HT1080 (cell line): ENCODE measurements at places on chromosomes 7 and 10.

- DNase-seq = no peak
Measured at GRCh38 chr7:36260481-36260880, 107.4 kb downstream of the EEPD1 start.

DNA sequence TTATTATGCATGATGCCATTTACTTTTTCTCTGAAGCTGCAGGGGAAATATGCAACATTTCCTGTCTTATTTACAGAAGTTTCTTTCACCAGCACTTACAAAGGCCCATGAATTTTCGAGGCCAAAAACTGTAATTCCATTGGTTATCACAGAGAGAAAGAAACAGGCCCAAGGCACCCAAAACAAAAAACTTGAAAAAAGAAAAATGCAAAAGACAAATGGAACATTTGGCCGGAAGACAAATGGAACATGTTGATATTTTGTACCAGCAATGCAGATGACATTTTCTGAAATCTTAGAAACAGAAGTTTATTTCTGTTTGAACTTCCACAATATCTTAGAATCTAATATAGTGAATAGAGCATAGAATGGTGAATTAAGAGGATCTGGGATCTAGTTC, 56.3 kb upstream of the PNLIP start:
- DNase-seq = no peak

- DNase-seq = peak; percentile 95
Measured at GRCh38 chr7:142808802-142809583, 38.2 kb downstream of the PRSS2 start.

GRCh38 chr10:3951993-3952392, 167.0 kb upstream of the KLF6 start:
- no peak for DNase-seq

- DNase-seq = no peak
Measured at GRCh38 chr10:30531751-30532530, 97.6 kb downstream of the LYZL2 start.

- DNase-seq = peak; percentile 99
Measured at GRCh38 chr7:151754142-151754590, 122.7 kb downstream of the PRKAG2 start.

- DNase-seq = no peak
Measured at GRCh38 chr10:62599161-62599560, 205.4 kb upstream of the ADO start.

DNA sequence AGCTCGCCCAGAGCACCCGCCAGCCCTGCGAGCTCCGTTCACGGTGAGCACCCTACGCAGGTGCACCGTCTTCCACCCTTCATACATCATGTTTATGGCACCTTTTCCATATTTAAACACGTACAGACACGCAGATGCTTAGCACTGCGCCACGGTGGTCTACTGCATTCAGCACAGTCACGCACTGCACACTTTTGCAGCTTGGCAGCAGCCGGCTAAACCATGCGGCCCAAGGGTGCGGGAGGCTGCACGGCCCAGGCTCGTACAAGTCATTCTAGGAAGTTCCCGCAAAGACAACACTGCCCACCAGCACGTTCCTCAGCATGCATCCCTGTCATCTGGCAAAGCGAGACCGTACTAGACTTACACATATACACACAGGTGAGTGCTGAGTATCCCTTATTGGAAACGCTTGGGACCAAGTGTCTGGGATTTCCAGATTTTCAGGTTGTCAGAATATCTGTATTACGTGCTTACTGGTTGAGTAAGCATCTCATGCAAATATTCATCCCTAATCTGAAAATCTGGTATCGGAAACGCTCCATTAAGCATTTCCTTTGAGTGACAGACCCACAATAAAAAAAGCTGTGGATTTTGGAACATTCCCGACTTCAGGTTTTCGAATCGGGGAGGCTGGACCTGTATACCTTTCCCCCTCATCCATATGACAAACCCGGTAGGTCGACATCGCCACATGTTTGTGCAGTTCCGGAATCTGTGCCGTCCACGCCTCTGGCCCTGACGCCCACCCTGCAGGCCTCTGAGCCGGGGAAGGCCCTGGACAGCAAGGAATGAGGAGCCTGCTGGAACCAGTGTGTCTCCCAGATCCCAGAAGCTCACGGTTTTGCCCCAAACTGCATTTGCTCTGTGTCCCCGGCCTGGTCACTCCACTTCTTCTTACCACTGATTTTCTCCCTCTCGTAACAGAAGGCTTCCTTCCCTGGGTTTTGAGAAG, 222.2 kb downstream of the ELFN1 start:
- no peak for DNase-seq

- DNase-seq = no peak
Measured at GRCh38 chr10:115566867-115567266, 473.7 kb downstream of the ATRNL1 start.

DNA sequence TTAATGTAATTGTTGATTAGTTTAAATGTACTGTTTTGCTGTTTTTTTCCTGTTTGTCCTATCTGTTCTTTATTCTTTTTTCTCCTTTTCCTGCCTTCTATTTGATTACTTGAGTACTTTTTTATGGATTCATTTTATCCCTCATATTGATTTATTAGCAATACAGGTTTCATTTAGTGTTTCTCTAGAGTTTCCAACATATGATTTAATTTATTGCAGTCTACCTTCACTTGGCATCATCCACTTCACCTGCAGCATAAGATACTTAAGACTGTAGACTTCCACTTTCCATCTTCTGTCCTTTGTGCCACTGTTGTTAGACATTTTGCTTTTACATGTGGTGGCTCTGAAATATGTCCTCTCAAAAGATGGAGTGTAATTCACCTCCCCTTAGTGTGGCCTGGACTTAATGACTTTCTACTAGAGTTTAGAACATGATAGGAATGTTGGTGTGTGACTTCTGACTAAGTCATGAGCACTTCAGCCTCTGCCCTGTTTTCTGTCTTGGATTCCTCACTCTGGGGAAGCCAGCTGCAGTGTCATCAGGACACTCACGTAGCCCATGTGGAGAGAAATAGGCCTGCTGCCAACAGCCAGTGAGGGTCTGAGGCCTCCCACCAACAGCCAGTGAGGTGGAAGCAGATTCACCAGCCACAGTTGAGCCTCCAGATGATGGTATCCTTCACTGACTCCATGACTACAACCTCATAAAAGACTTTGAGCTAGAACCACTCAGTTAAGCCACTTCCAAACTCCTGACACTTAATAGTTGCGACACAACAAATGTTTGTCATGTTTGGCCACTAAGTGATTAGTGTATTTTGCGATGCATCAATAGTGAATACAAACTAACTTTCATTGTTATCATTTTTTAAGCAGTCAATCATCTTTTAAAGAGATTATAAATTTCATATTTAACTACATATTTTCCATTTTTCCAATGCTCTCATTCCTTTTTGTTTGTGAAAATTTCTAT, 643.5 kb upstream of the DPP6 start:
- DNase-seq = no peak

DNA sequence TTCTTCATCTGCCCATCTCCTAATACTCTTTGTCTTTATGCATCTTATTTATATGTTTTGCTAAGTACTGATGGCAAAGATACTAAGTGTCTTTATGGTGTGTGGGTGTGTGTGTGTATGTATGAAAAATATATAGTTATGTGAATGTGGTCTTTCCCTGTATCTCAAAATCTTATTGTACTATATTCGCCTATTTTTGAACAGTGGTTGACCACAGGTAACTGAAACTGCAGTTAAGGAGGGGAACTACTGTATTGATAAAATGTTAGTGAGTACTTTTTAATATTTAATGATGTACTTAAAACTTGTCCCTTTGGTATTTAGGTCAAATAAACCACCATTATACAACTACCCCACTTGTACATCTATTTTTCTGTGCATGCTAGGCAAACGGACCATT, 85.9 kb downstream of the ADD3 start:
- no peak for DNase-seq

GRCh38 chr7:147199868-147200267, 1083.3 kb downstream of the CNTNAP2 start:
- no peak for DNase-seq

DNA sequence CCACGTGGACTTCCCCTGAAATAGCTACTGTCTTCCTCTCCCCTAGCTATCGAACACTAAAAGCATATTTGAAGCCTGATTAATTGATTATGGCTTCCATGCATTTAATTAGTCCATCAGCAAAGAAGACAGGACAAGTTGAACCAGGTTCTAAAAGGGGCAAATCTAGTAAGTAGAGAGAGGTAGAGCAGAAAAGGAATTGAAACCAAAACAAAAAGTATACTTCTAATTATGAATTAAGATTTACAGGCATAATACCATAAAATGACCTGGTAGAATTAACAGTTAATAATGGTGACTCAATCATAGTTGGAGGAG, 393 bp upstream of the DNAJC1 start:
- no peak for DNase-seq

DNA sequence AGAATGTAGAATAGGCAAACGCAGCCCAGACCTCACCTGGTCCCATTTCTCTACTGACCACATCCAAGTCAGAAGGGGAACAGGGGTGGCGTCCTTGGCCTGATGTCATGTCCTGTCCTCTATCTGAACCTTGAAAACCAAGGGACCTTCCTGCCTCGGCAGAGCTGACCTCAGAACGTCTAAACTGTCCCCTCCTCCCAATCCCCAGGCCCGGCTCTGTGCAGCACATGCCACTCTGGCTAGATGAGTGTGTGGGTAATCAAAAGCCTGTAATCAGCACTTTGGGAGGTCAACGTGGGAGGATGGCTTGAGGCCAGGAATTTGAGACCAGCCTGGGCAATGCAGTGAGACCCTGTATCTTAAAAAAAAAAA, 46.5 kb upstream of the ZNF479 start:
- no peak for DNase-seq

DNA sequence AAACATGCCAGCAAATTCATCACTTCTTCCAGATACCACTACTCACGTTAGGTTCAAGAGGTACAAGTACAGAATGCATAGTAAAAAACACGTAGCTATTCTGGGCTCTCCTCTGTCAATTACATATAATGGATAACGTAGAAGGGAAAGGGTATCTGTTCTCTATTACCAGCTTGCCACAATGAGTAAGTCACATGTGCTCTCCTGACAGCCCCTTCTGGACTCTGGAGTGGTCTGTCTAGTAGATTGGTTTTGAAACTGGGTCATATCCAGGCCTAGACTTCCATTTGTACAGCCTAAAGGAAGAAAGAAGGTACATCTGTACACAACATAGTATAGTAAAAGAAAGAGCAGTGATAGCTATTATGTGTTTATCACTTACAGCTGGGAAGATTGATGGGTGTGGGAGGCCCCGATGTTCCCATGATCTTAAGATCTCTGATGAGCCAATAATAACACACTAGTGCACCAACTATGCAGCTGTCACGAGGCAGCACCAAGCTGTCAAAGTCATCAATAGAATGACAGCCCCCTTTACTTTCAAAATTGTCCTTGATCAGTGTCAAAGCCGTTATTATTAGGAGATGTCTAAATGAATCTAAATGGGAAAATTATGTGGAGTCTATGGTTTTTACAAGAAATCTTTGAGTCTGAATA, 161.9 kb upstream of the AGK start:
- DNase-seq = no peak

- no peak for DNase-seq
Measured at GRCh38 chr7:5754981-5755599, 26.4 kb downstream of the RNF216 start.

DNA sequence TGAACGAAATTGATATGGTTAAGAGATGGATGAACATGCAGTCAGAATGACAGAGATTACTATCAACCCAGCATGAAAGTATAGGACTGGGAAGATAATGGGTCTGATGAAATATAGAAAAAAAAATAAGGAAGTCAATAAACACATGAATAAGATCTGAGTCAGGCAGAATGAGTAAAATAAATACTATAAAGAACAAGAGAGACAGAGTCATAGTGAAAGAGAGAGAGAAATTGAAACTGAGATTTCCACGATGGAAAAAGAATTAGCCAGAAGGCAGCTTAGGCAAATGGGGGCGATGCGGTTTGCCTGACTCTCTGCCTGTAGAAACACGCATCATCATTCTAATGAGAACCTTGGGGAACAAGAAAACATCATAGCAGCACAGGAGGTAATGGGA, 26.6 kb downstream of the SEMA3D start:
- DNase-seq = peak; percentile 52

DNA sequence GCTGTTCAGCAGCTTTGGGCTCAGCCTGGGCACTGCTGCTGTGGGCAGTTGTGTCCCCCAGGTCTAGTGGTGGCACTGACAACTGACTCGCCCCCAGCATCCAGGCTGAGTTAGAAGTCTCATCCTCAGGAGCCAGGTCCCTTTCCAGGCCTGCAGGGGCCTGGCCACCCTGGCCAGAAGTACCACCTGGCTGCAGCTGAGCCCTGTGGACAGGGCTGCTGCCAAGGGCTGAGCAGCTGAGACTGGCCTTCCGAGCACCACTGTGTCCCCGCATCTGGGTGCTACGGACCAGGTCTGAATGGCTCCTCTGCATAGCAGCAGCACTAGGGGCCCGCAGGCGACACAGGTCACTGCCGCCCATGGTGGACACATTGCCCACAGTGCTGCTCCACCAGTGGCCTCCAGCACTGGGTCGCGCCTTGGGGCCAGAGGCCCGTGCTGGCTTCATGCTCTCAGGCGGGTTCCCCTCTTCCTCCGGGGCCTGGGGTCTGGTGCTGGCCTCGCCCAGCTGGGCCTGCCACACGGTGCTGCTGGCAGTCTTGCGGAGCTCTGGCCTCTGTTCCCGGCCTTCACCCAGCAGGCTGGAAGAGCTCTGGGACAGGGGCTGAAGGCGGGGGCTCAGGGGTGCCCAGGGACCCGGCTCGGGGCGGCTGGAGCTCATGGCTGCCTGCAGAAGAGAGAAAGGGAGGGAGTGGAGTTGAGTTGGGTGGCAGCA, 6.2 kb downstream of the GPRIN2 start:
- DNase-seq = no peak
